ENCODE measurements at places on chromosomes 1 and 21. TPM values are rescaled to one million over a fixed set of nuclear protein-coding genes. Genes with fewer than 3 reads are reported as not detected.
A peak's percentile ranks its signal among the peaks of the same experiment; 100 is the strongest.

GRCh38 chr1:13456904-13457532 is 46.8 kb downstream of the PRAMEF20 start:
- no peak for DNase-seq

DNA sequence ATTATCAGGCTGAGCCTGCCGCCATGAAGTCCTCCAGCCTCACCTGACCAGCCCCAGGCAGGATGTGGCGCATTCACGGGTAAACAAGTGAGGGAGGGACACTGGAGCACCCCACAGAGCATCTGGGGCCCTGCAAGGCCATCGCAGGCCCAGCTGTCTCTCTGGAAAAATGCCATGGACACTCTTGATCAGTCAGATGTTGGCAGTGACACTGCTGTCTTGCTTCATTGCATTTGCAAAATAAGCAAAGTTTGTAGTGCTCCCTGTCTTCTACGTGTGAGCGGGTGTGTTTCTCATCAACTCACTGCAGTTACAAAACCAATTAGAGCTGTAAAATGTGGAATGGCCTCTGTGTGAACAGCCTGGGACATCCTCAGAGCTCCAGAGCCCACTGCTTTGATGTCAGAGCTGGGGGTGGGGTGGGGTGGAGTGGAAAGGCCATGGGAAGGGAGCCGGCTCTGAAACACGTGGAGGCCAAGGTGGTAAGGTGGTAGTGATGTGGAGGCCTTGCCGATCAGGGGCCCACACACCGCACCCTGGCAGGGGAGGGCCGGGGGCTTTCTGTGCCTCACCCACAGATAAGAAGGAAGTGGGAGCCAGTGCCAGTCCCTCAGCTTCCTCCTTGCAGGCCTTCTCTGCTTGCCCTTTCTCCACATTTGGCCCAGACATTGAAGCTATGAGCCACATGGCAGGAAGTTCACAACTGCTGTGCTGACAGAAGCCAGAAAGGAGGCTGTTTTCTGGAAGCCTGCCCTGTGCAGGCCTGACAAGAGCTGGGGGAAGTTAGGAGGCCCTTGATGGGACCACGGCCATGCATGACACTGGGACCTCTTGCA is 254.9 kb downstream of the RHOU start:
- DNase-seq: no peak

DNA sequence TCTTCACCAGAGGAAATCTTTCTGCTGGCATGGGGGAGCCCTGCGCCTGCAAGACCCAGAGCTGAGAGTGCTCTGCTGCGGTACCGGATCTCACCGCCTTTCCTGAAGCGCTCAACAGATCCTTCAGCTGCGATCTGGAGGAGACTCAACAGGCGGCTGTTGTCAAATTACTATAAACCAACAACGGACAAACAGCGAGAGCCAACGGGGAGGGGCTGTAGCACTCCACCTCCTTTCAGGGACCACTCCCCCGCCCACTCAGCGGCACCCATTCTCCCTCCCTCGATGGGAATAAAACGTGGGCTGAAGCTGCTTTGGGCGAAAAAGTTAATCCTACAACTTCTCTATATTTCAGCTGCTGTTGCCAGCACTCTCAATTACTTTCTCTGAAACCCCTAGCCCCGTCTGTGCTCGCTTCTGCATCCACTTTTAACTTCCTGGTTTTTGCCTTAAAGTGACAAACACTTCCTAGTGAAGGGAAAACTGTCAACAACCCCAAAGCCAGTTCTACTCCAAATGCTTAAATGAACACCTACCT is at the start of gene FMO5:
FMO5 (minus strand) TSS at position 147 of the 538 bp plus-strand sequence. CDS start 310 bp downstream, outside the sequence.
- DNase-seq: peak; percentile 13

CACNA1E gene
- 51.2 TPM for total RNA-seq

DNA sequence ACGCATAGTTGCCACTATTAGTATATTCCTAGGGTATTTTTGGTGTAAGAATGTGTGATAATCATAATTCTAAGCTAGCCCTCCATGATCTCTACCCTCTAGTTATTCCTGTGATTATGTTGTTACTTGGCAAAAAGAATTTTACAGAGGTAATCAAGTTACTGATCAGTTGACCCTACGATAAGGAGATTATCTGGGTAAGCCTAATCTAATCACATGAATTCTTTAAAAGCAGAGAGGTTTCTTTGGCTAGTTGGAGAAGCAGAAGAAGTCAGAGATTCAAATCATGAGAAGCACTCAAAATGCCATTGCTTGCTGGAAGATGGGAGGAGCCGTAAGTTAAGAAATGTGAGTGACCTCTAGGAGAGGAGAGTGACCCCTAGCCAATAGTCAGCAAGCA is 72.7 kb downstream of the RPE65 start:
- no peak for DNase-seq

DNA sequence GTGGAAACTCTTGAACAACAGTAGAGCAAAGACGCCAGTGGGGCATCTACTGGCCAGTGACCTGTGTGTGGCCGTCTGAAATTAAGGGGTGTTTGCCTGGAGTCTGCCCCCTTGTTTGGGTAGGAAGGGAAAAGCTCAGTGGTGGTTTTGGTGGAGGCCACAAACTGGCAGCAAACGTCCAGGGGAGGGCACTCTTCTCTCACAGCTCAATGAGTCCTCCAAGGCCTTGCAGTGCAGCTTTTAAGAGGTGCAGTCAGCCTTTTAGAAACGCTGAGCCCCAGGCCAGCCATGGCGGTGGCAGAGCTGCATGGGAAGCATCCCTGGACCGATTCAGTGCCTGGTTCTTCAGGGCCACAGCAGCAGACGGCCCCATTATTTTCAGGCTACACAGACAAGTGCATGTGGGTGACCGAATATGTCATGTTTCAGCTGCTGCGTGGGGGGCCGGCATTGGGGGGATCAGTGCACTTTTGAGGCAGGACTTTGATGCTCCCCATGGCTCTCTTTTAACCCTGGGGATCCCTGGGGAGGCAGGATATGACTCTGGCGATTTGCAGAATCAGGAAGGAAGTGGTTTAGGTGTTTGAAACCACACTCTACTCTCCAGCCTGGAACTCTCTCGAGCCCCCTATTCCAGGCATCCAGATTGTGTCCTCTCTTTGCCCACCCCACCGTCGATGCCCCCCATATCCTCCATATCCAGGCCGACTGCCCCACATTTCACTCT is 414.0 kb downstream of the PRDM2 start:
- DNase-seq: peak; percentile 84

ITLN2 gene
- total RNA-seq: not detected

BEND5 gene
- total RNA-seq: 17.6 TPM

PRDM16 gene
- total RNA-seq: 5.0 TPM

GRCh38 chr1:64861611-64862010 is 104.7 kb downstream of the JAK1 start:
- DNase-seq: no peak

GNG5 gene
- total RNA-seq: 7.4 TPM

GRCh38 chr1:66450043-66450514 is 83.9 kb upstream of the SGIP1 start:
- DNase-seq: no peak

GRCh38 chr1:84286071-84286470 is 15.4 kb upstream of the SAMD13 start:
- no peak for DNase-seq

- no peak for DNase-seq
Measured at GRCh38 chr1:3581296-3582036, 29.8 kb downstream of the MEGF6 start.

TBX19 gene
- total RNA-seq: 1.00 TPM

DNA sequence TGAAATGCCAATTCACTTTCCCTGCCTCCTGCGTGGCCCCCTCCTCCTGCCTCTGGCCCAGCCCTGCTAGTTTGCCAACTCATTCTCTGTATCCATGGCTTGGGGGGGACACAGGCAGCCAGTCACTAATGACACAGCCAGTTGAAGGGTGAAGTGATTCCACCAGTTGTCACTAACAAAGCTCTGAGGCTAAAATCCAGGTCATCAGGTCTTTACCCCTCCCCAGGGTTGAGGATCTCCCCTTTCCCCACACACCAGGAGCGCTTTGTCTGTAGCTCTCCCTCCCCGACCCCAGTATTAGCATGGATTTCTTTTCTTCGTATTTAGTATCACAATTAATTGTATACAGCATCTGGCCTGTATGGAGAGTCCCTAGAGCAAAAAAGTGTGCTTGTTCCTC is 394.1 kb downstream of the RRAGC start:
- no peak for DNase-seq

RAB42 gene
- 3.0 TPM for total RNA-seq

- DNase-seq: no peak
Measured at GRCh38 chr1:9362488-9362887, 69.8 kb downstream of the SPSB1 start.

GRCh38 chr1:219120624-219121544 is 52.8 kb upstream of the LYPLAL1 start:
- no peak for DNase-seq

GRCh38 chr1:229128066-229128608 is 142.8 kb upstream of the RAB4A start:
- no peak for DNase-seq

DNA sequence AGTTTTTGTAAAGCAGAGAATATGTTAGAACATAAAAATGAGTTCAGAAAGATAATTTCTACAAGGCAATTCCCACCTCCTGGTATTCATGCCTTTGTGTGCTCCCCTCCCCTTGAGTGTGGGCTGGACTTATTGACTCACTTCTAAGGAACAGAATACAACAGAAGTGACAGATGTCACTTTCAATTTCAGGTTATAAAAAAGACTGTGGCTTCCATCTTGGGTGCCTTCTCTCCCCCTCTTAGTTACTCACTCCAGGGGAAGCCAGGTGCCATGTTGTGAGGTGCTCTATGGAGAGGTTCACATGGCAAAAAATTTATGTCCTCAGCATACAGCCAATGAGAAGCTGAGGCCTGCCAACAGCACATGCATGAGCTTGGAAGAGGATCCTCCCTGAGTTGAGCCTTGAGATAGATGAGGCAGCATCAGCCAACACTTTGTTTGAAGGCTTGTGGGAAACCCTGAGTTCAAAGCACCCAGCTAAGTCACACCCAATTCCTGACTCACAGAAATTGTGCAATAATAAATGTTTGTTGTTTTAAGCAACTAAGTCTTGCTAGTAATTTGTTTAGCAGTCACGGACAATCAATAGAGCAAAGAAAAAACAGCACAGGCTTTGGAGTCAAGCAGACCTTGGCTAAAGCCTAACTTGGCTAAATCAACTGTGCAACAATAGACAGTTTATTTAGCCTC is 73.5 kb upstream of the NGF start:
- DNase-seq: no peak

- DNase-seq: no peak
Measured at GRCh38 chr1:45822644-45823043, 19.2 kb downstream of the MAST2 start.

EDARADD gene
- total RNA-seq: 1.3 TPM

DNA sequence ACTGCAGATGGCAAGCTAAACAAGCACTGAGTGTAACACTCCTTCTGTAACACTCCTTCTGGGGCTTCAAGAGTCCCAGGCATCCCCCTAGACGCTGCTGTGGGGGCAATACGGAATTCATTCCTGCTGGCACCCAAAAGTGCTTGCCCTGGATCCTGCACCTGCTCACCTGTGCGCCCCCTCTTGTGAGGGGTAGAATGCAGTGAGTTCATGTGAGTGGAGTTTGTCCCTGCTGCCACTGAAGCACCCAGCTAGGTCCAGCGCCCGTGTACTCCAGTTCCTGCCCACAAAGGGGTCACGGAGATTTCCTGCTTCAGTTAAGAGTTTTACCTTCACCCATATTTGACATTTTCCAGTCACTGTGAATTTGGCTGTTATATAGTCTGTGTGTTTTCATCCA is 130.0 kb downstream of the SNX7 start:
- DNase-seq: no peak

- peak; percentile 23 for DNase-seq
Measured at GRCh38 chr1:240189386-240189989, 97.8 kb downstream of the FMN2 start.

GRCh38 chr1:28926629-28927265 is 12.4 kb downstream of the EPB41 start:
- DNase-seq: no peak

KIF26B gene
- total RNA-seq: 22.0 TPM

All from cerebellum (tissue), 4 donors.